Progenitor cell of endocrine pancreas (in vitro differentiated cells): ENCODE measurements at places on chromosomes 6 and 20. TPM values are rescaled to one million over a fixed set of nuclear protein-coding genes. Genes with fewer than 3 reads are reported as not detected.

- H3K4me3 ChIP-seq, result no peak overlapping the region
- no peaks in the 10 kb centered on the region for H3K27me3 ChIP-seq
- no peak for DNase-seq
- no peaks in the 10 kb centered on the region for H3K4me1 ChIP-seq
- no peak overlapping the region for H3K27ac ChIP-seq
These were observed 47.4 kb downstream of the CYP39A1 start for GRCh38 chr6:46605091-46605797.

GRCh38 chr6:88983532-88983931 is 20.1 kb upstream of the RNGTT start:
- no peak for DNase-seq
- no peaks in the 10 kb centered on the region for H3K27me3 ChIP-seq
- no peaks in the 10 kb centered on the region for H3K36me3 ChIP-seq

DNA sequence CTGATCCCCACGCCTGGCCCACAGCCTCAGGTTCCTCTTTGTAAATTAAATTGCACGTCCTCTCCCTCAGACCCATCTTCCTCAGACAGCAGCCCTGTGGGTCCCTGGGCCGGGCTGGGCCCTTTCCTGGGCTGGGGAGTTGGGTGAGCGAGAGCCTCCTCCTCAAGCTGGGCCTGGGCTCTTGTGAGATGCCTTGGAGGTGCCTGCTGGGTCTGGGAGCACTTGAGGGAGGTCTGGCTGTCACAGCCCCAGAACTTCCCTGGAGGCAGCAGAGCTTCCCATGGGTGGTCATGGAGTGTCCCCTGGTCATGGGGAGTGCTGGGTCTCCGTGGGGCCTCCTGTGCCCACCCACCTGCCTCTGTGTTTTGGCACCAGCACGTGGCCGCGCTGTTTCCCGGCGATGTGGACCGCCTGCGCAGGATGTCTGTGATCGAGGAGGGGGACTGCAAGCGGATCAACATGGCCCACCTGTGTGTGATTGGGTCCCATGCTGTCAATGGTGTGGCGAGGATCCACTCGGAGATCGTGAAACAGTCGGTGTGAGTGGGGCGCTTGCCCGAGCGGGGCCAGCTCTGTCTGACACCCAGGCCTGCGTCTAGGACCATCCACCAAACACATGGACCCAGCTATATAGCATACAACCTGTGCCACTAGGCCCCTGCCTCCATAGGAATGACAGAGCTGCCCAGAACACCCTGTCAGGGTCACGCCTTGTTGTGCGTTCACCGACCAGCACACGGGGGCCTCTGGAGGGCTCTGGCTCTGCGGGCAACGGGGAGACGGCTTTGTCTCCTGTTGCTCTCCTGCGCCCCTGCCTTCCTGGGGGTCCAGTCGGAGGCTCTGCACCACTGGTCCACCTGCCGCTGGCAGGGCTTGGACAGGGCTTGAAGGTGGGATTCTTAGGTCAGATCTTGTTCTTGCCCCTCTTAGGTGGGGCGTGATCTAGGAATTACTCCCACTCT is 33.0 kb downstream of the PYGB start:
- H3K27me3 ChIP-seq, result no peaks in the 10 kb centered on the region
- no peak for DNase-seq
- H3K4me3 ChIP-seq, result no peak overlapping the region
- peaks cover 16% of the 10 kb centered on the region for H3K36me3 ChIP-seq

DNA sequence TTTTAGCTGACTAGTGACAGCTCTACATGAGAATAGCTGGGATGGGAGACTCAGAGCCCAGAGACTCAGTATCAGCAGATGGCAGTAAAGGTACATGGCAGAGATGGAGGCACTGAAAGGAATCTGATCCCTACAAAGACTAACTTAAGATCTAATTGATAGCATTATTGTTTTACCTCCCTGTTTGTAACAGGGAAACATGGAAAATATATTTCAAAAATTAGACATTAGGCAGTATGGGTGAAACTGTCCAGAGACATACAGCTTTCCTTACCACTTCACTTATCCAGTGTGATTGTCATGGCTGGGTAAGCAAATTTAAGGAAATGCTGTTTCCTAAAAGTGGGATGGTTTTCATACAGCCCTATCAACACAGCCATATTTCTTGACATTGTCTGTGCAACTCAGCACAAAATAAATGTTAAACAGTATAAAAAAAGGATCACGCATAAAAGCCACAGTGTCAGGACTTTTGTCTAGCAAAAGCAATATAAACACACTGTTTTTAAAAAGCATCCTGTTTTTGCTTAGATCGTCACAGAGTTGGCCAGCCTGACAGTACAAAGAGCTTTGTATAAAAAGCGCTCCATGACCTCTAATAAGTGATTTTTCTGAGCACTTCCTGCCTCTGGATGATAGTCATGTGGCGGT is 376.9 kb downstream of the PHF3 start:
- no peak overlapping the region for H3K27ac ChIP-seq
- H3K4me1 ChIP-seq, result peaks cover 7% of the 10 kb centered on the region
- H3K4me3 ChIP-seq, result no peak overlapping the region
- no peaks in the 10 kb centered on the region for H3K36me3 ChIP-seq

- no peaks in the 10 kb centered on the region for H3K27me3 ChIP-seq
- no peak for DNase-seq
- peaks cover 2% of the 10 kb centered on the region for H3K36me3 ChIP-seq
These were observed 140.9 kb downstream of the GJA10 start for GRCh38 chr6:90035047-90035723.

GRCh38 chr6:106159531-106159940 is 73.4 kb downstream of the PRDM1 start:
- H3K27ac ChIP-seq, result no peak overlapping the region
- DNase-seq, result no peak
- H3K4me1 ChIP-seq, result peaks cover 1% of the 10 kb centered on the region
- no peak overlapping the region for H3K4me3 ChIP-seq
- no peaks in the 10 kb centered on the region for H3K36me3 ChIP-seq

DNA sequence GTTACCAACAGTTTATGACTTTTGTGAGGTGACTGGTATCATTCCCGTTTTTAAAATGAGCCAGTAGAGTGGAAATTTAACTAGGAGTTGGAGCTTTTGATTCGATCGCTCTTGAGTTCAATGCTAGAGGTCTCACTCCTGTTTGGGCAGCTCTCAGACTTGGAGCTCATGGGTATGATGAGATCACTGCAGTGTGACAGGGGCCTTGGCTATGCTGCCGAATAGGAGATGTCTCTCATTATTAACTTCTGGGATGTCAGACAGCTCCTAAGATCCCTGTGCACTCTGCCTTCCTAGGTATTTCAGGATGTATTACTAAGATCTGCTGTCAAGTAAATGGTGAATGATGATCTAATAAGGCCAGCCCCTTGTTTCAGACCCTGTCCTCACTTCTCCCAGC is 20.4 kb downstream of the AKAP12 start:
- no peak for DNase-seq
- H3K4me3 ChIP-seq, result no peak overlapping the region
- peaks cover 25% of the 10 kb centered on the region for H3K27me3 ChIP-seq
- H3K27ac ChIP-seq, result no peak overlapping the region
- peaks cover under 1% of the 10 kb centered on the region for H3K4me1 ChIP-seq
- peaks cover 2% of the 10 kb centered on the region for H3K36me3 ChIP-seq

GRCh38 chr20:13220194-13220903 is 725 bp upstream of the ISM1 start:
- peaks cover 8% of the 10 kb centered on the region for H3K4me1 ChIP-seq
- peak overlapping the region; percentile 78 for H3K4me3 ChIP-seq
- H3K27me3 ChIP-seq, result peaks cover 83% of the 10 kb centered on the region
- H3K36me3 ChIP-seq, result no peaks in the 10 kb centered on the region
- peak overlapping the region; percentile 22 for H3K27ac ChIP-seq

- H3K4me3 ChIP-seq, result no peak overlapping the region
- DNase-seq, result no peak
- peaks cover 5% of the 10 kb centered on the region for H3K27me3 ChIP-seq
- no peak overlapping the region for H3K27ac ChIP-seq
- H3K4me1 ChIP-seq, result peaks cover 8% of the 10 kb centered on the region
These were observed 14.3 kb upstream of the MYMX start for GRCh38 chr6:44202332-44202971.

DNA sequence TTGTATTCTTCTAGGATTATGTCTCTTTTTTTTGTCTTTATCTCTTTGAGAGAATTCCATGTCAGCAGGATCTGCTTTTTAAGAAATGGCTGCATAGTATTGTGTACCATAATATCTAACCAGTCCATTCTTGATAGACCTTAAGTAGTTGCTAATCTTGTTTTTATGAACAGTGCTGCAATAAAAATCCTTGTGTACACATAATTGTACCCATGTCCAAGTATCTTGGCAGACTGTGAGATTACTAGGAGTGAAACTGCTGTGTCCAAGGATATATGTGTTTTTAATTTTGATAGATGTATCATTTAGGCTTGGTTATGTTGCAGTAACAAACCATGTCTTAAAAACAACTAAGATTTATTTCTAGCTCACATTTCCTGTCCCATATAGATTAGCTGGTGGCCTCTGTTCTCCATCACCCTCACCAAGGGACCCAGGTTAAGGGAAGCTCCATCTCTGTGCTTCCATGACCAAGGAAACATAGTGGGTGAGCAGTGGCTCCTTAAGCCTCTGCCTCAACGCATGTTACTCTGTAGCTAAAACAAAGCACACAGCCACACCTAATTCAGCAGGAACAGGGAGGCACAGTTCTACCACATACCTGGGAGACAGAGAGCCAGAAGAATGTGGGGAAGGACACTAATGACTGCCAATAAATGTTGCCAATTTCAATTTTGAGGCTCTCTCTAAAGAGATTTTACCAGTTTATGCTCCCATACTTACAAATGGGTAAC is 12.1 kb upstream of the SUMO4 start:
- no peak overlapping the region for H3K4me3 ChIP-seq
- H3K27ac ChIP-seq, result peak overlapping the region; percentile 76
- H3K27me3 ChIP-seq, result no peaks in the 10 kb centered on the region

DNA sequence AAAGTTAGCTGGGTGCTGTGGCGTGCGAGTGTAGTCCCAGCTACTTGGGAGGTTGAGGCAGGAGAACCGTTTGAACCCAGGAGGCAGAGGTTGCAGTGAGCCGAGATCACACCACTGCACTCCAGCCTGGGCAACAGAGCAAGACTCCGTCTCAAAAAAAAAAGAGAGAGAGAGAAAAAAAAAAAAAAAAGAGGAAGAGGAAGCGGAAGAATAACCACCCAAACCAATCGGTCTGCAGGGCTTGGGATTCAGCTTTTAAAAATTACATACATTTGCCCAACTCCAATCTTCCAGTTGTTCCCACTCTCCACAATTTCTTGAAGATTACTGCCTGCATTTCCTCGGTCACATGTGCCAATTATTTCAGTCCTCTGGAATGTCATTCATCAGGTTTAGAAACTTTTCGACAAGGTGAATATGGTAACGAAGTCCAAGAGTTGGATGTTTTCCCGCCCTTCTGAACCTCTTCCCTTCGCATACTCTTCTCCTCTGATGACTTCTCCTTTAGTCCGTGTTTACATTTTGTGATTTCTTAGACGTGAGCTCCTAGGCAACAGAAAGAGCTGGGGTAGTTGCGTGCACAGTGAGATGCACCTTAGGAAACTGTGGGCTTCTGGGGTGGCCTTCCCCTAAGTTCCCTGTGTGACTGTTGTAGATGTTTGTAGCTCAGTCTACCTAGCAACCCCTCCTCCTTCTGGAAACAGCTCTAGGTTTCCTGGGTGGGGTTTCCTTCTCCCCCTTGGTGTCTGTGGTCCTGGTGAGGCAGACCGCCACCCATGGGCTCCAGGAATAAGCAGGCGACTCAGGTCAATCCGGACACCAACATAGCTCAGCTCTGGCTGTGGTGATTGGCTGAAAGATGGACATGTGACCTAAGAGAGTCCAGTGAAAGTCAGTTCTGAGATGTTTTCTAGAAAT is 63.0 kb upstream of the NCOA3 start:
- peaks cover 8% of the 10 kb centered on the region for H3K4me1 ChIP-seq
- no peak for DNase-seq
- H3K27me3 ChIP-seq, result no peaks in the 10 kb centered on the region

DNA sequence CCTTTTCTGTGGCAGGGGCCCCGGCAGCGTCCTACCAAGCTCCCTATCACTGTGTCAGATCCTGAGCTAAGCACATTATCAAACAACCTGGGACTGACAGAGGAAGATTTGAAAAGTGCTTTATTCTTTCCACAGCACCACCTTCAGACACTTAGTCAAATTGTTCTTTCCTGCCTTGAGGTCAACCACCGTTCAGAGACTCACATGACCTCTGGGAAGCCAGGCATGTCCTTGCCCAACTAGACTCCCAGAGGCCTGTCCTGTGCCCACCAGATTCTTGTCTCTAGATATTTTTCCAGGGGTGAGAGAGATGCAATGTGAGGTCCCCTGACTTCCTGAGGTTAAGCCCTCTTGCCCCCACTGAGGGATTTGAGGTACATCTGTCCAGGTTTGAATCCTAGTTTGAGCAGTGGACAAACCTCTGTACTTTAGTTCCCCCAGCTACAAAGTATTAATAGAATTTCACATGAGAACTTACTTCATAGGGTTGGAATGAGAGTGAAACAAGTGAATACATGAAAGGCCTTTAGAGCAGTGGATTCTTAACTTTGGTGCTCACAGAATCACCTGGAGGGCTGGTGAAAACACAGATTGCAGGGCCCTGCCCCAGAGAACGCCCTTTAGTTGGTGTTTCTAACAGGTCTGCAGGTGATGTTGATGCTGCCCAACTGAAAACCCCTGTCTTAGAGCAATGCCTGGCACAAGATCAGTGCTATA is 179.8 kb downstream of the CLIC5 start:
- DNase-seq, result no peak
- H3K27ac ChIP-seq, result peak overlapping the region; percentile 73
- H3K4me3 ChIP-seq, result no peak overlapping the region
- peaks cover 3% of the 10 kb centered on the region for H3K27me3 ChIP-seq
- peaks cover 7% of the 10 kb centered on the region for H3K4me1 ChIP-seq

DNA sequence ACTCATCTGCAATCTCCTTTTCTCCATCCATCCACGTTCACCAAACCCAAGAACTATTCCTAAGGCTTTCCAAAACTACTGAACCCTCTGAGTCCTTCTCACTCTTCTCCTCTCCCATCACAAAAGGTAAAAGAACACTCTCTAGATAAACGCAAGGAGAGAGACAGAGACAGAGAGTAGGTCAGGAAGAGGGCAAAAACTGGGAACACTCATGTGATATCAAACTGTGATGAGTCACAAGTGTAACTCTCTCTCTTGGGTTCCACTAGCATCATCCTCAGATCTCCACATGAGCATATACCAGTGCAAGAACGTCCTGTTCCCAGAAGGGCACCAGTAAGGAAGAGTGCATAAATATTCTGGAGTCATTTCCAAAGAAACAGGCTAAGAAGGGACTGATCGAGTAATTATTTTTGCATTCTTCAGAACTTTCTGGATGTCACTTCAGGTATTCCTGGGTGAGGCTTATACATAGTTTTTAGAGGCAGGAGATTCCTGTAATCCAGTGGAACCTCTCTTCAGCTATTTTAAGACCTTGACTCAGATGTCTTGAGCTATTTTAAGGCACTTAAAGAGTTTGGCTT is 47.3 kb upstream of the STXBP5 start:
- H3K4me3 ChIP-seq, result no peak overlapping the region
- peaks cover 14% of the 10 kb centered on the region for H3K4me1 ChIP-seq
- H3K36me3 ChIP-seq, result no peaks in the 10 kb centered on the region

DNA sequence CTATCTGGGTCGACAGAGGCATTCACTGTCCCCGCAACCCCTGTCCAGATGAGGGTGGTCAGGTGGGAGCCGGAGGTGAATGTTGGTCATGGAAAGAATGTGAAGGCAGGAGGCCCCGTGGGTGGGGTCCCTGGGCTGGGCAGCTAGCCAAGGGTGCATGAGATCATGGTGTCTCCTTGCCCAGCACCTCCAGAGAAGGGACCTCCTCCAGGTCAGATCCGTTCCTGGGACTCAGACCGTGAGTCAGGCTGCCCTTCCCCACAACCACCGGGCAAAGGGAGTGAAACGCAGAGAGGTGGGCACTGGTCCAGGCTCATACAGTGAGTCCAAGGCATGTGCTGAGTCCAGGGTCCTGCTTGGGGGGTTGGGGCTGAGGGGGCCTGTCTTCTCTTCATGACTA is 3.5 kb downstream of the FOXS1 start:
- H3K4me3 ChIP-seq, result no peak overlapping the region
- no peak overlapping the region for H3K27ac ChIP-seq
- H3K27me3 ChIP-seq, result peaks cover 3% of the 10 kb centered on the region
- H3K4me1 ChIP-seq, result peaks cover 3% of the 10 kb centered on the region

Gene NEU1
- total RNA-seq, result 52.4 and 57.4 TPM in 2 replicates

Gene ADNP
- total RNA-seq, result 127 and 144 TPM in 2 replicates

Gene OTOR
- total RNA-seq, result not detected in 2 replicates
